ENCODE measurements at places on chromosomes 2 and 18. TPM values are rescaled to one million over a fixed set of nuclear protein-coding genes. Genes with fewer than 3 reads are reported as not detected.
A peak's percentile ranks its signal among the peaks of the same experiment; 100 is the strongest.

The SERPINB12 gene
- polyA plus RNA-seq = 0.43 TPM

DNA sequence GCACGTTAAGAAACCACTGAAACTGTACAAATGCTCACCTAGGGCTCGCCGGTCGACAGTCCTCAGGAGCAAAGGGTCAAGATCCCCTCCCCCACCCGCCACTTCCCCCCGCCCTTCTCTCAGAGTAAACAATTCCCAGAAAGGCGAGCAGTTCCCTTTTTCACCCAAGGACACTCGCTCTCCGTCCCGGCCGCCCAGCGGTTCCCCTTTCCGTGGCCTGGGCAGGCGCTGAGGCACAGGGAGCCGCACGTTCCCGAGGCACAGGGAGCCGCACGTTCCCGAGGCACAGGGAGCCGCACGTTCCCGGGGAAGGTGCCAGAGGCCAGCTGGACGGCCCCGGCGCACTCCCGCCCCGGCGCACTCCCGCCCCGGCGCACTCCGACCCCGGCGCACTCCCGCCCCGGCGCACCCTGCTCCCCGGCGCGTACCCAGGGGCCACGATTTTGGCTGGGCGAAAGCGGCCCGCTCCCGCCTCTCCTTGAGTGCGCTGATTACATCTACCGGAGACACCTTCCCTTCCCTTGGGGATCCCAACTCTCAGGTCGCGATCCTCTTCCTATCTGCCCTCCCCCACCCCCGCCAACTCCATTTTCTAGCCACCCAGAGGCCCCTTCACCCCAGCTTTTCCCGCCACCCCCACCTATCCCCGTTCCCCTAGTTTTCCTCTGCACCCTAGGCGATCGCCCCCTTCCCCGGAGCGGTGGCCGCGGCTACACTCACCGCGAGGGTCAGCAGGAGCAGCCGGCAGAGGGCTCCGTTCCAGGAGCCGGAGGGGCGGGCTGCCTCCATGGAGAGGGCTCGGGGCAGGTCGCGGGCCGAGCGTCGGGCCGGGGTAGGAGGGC, 817 bp downstream of the DSC2 start:
- peak; percentile 65 for DNase-seq

- no peak for DNase-seq
Measured at GRCh38 chr18:23377669-23378301, 75.3 kb upstream of the RIOK3 start.

DNA sequence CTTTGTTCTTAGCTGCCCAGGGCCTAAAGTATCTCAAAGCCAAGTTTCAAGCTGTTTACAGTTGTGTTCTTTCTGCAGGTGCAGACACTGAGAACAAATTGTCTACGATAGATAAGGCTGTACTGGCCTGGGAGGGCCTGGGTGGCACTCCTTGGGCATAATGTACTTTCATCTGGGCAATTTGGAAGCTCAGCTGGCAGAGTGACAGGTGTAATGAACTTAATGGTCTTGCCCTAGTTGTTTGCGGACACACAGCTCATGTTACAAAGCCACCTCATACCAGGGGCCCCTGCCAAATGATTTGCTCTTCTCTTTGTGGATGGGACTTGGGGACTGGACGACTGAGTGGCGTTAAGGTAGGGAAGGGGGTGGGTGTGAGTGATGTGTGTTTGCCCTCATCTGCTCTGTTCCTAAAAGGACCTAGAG, 4.3 kb downstream of the LDLRAD4 start:
- no peak for DNase-seq

The STPG4 gene
- polyA plus RNA-seq = not detected

Data from muscle of arm (tissue), 14 donors.